ENCODE measurements at places on chromosomes 12 and 14.

DNA sequence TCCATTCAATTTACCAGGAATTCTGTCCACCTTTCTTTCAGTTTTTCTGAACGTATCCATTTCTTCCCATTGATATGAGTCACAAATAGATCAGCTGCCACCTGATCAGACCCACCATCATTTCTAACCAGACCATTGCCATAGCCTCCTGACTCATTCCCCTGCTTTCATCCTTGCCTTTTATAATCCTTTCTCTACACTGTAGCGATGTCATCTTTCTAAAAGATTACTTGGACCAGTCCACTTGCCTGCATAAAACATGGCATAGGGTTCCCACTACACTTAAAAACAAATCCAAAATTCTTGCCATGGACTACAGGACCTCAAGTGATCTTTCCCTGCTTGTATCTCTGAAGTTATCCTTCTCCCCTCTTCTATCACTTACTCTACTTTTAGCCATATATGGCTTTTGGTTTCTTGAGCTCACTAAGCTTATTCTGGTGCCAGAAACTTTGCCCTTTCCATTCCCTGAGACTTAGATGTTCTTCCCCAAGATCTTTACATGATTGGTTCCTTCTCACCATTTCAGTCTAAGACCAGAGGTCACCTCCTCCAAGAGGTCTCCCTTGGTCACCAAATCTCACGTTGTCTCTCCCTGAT lies 149.5 kb upstream of the KRR1 start:
- peaks cover 23% of the 10 kb centered on the region for H3K4me1 ChIP-seq
- peaks cover 13% of the 10 kb centered on the region for H3K27me3 ChIP-seq
- no peak overlapping the region for H3K4me3 ChIP-seq
- H3K36me3 ChIP-seq: no peaks in the 10 kb centered on the region

- no peak overlapping the region for H3K27ac ChIP-seq
- H3K36me3 ChIP-seq: no peaks in the 10 kb centered on the region
- H3K4me3 ChIP-seq: no peak overlapping the region
- peaks cover 24% of the 10 kb centered on the region for H3K27me3 ChIP-seq
Observed at GRCh38 chr14:23377198-23377550, 328 bp downstream of the CMTM5 start.

- H3K4me1 ChIP-seq: no peaks in the 10 kb centered on the region
- no peaks in the 10 kb centered on the region for H3K36me3 ChIP-seq
- no peak for DNase-seq
- no peak overlapping the region for H3K4me3 ChIP-seq
- no peaks in the 10 kb centered on the region for H3K27me3 ChIP-seq
Observed at GRCh38 chr12:3670083-3670620, 82.8 kb downstream of the CRACR2A start.

DNA sequence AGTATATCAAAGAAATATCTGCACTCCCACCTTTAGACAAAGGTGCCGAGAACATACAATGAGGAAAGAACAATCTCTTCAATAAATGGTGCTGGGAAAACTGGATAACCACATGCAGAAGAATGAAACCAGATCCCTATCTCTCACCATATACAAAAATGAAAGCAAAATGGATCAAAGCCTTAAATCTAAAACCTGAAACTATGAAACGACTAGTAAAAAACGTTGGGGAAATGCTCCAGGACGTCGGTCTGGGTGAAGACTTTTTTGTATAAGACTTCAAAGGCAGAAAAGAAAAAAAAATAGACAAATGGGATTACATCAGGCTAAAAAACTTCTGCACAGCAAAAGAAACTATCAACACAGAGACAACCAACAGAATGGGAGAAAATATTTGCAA lies 83.8 kb downstream of the PPM1A start:
- peaks cover 56% of the 10 kb centered on the region for H3K27me3 ChIP-seq
- no peak for DNase-seq
- no peak overlapping the region for H3K27ac ChIP-seq
- no peaks in the 10 kb centered on the region for H3K36me3 ChIP-seq

DNA sequence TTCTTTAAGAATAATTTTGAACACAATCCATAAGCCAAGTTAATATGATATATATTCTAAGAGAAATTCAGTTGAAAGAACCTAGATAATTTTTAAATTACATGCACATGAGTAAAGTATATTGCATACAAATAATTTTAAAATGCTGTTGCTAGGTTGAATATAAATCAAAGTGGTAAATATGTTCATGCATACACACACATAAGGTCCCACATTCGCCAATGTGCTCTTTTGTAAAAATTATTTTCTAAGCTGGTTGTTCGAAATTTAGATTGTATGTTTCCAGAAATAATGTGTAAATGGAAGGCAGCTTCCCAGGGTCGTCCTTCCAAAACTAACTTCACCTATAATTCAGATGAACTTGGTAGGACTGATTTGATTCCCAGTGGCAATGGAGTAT lies 173.7 kb upstream of the CCDC196 start:
- no peak overlapping the region for H3K27ac ChIP-seq
- H3K4me3 ChIP-seq: no peak overlapping the region
- DNase-seq: no peak
- H3K4me1 ChIP-seq: no peaks in the 10 kb centered on the region
- H3K27me3 ChIP-seq: no peaks in the 10 kb centered on the region
- no peaks in the 10 kb centered on the region for H3K36me3 ChIP-seq

- no peak for DNase-seq
- peaks cover 8% of the 10 kb centered on the region for H3K27me3 ChIP-seq
- H3K4me1 ChIP-seq: peaks cover 1% of the 10 kb centered on the region
- no peak overlapping the region for H3K4me3 ChIP-seq
Observed at GRCh38 chr14:97219431-97220017, 422.3 kb downstream of the VRK1 start.

- DNase-seq: no peak
- peaks cover 2% of the 10 kb centered on the region for H3K27me3 ChIP-seq
- H3K4me3 ChIP-seq: no peak overlapping the region
Observed at GRCh38 chr12:98224584-98225221, 290.7 kb upstream of the TMPO start.

All from osteocyte (in vitro differentiated cells).